NCI-H446 treated with DMSO at 0.1 percent for 48 hours (cell line): ENCODE measurements at places on chromosomes 11 and 22.

DNA sequence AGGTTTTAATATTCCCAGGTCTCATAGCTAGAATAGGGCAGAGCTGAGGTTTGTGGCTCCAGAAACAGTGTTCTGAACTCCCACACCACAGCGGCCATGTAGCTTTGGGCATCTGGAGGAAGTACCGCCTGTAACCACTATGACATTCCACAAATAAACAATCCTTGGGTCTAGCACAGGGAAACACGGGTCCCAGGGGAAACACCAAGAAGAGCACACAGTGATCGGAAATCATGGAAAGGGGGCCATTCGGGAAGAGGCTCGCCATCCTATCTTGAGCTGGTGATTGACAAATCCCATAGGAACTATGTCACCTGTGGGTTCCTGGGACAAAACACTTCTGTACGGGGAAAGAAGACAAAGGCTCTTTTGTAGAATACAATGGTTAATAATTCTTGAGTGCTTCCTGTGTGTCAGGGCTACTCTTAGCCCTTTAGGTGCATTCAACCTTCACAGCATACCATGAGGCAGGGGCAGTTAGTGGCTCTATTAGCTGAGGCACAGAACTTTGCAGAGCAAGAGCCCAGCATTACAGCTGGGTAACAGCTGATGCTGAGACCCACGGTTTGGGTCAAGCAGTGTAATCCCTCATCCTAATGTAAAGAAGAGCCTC is 514.2 kb downstream of the NTM start:
- DNase-seq: no peak

- no peak for DNase-seq
These were observed 77.8 kb downstream of the BUD13 start for GRCh38 chr11:116694815-116695590.

DNA sequence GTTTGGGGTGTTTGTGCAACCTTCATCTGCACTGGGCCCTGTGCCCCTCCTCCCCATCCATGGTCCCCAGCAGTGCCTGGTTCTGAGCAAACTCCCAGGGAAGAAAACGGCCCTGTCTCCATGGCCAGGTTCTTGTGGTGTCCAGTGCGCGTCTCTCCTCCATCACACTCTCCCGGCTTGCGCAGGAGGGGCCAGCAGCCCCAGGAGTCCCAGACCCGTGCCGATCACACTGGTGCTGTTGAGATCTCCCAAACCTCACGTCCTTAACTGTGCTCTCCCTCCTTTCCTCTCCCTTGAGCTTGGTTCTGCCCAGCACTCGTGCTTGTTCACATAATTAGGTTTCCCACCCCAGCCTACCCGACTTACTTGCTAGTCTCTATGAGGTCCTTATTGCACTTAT is 10.9 kb upstream of the GRK2 start:
- DNase-seq: no peak

DNA sequence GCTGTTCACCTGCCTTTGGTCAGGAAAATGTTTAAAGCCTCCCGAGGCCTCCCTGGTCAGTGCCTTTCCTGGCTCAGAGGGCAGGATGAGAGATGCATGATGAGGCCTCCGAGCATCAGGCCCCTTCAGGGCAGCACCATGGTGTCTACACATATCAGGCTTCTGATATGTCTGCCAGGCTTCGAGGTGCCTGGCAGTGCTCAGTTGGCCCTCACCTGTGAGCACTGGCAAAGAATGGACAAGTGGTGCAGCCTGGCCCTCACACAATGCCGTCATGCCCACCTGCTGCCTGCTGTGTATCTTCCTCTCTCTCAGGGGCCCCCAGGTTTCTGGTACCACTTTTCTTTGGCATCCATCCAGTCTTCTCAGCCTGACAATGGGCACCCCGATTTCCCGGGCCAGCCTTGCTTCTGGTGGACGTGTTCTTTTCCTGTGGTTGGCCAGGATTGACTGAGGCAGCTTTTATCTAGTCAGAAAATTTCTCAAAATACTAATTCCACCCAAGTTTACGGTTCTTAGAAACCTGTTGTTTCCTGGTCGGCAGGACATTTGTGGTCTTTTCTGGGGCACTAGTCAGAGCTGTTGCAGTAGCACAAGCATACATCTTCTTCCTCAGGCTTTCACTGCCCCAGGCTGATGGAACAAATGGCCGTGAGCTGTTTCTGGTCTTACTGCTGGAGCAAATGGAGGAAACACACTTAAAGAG is 76.8 kb upstream of the SUSD2 start:
- DNase-seq: no peak

DNA sequence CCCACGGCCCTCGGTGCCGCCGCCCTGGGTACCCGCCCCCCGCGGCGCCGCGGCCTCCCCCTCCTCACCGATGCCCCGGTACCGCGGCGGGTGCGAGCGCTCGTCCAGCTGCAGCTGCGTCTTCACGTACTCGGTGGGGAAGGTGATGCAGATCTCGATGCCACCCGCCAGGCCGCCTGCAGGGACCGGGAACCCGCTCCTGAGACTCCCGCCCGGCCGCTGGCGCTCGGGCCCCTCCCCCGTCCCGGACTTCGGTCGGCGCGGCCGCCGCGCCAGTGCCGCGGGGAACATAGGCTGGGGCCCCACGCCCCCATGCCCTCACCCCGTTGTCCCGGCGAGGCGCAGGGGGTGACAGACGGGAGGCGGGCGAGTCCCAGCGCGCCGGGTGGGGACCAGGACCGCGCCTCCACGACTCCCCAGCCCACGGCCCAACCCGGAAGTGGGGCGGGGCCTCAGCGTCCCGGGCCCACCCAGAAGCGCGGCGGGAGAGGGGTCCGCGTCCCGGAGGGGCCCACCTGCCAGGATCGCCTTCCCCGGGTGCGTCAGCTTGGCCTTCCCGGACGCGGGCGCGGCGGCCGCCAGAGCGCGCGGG is 375 bp downstream of the SLC25A1 start:
- DNase-seq: no peak

- DNase-seq: no peak
These were observed 44.7 kb upstream of the GCAT start for GRCh38 chr22:37763012-37763411.

GRCh38 chr11:7570938-7571521 is 57.2 kb downstream of the PPFIBP2 start:
- peak; percentile 70 for DNase-seq

- DNase-seq: no peak
These were observed 264.0 kb upstream of the ANO5 start for GRCh38 chr11:21928847-21929246.

GRCh38 chr22:44409211-44409973 is 88.6 kb downstream of the RTL6 start:
- DNase-seq: no peak

GRCh38 chr11:45603946-45604682 is 61.3 kb downstream of the CHST1 start:
- no peak for DNase-seq

DNA sequence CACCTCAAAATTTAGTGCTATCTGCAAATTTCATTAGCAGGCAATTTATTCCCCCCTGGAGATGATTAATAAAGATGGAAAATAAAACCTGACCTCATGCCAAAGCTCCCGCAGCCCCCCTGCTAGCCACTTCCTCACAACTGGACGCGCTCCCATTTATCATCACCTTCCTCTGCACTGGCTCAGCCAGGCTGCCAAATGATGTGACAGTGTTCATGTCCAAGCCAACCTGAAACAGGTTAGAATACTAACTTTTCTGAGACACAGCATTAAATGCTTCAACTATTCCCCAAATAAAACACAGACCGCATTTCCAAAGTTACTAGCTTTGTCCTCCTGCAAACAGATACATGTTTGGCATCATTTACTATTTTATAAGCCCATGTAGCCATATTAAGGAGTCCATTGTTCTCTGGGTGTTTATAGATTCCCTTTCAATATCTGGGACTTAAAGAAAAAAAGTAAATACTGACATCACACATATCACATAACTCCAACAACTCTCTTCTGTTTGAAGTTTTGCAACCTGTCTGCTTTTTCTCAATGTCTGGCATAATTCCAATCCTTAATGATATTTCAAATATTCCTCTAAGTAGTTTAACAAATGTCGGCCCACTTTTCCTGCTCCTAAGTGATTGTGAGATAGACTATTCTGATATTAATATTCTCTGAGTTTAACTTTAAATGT is 829.7 kb upstream of the FAT3 start:
- DNase-seq: peak; percentile 32

- DNase-seq: no peak
These were observed 342.7 kb upstream of the SYN3 start for GRCh38 chr22:33400891-33401290.

- DNase-seq: no peak
These were observed 757.2 kb downstream of the BRD1 start for GRCh38 chr22:49070501-49070900.

DNA sequence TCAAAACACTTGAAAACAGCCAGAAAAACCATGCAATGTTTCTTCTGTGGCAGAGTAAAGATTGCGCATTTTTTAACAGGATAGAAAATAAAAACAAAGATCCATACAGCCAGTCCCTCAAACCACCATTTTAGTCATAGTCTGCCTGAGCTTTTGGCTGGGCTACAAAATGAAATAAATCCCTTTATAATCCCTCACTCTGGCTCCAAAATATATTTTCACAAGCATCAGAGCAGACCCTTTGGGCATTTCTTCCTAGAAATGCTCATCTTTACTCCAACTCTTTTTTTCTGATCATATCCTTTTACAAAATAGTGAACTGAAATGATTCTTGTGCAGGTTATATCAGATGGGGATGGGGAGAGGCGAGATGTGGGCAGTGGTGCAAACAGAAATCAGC is 31.8 kb upstream of the LMO2 start:
- DNase-seq: no peak

DNA sequence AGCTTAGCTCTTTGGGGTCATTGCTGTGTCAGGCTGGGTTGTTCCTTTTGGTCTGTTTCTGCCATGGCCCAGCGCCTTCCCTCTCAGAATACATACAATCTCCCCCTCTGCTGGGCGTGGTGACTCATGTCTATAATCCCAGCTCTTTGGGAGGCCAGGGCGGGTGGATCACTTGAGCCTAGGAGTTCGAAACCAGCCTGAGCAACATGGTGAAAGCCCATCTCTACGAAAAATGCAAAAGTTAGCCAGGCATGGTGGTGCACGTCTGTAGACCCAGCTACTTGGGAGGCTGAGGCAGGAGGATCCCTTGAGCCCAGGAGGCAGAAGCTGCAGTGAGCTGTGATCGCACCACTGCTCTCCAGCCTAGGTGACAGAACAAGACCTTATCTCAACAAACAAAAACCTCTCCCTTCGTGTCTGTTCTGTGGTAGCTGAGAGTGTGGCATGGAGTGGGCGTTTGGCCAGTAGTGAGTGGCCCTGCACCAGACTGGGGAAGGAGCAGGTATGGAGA is 46.7 kb upstream of the RAB1B start:
- DNase-seq: no peak

DNA sequence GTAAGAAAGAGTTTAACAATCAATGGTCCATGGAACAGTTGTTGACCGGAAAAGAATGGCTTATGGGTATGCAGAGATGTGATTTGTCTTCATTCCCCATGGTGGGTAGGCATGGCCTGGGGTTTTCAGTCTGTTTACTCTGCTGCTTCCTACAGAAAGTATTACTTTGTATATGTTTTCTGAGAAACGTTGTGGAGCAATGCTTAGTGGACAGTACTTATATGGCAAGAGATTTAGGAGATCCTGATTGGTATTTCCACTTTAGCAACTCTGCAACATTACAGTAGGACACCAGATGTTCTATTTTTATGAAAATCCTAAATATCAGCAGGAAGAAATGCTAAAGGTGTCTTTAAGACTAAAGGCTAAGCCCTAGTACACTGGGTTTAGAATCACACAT is 309.1 kb downstream of the AASDHPPT start:
- no peak for DNase-seq

DNA sequence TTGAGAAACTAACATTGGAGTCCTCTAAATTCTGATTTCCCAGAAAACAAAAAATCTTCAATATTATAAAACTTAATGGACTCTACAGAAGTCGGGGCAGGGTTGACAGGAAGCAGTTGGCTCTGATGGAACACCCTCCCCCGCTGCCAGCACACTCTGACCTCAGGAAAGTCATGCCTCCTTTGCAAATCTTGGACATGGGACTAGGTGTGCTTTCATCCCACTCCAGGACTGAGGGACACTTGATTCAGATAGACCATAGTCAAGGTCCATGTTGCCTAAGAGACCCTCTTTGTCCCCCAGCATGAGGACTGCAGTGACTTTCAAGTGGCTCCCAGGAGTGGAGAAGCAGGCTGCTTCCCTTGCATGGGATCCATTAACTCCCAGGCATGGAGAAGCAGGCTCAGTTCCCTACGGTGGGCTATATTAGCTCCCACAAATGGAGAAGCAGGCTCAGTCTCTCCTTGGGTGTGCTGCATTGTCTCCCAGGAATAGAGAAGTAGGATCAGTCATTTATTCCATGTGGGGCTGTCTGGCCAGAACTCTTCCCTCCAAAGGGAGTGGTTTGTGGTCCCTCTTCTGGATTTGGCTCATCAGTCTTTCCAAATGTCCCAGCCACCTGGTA is 38.3 kb downstream of the C22orf31 start:
- no peak for DNase-seq

DNA sequence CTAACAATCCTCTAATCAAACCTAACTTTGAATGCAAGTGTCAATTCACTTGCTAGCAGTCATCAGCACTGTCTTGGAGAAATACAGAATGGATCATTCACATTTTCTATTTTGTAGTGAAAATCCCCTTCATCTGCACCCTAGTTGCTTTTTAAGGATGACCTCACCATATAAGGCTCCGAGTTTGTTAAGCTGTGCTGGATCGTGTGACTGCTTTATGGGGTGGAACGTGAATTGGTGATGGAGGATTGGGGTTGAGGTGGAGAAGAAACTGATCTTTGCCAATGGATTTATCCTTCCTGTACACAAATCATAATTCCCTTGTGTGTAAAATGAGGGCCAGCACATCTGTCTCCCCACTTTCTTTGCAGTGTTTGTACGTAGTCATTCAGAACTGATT is 85.6 kb upstream of the TBCEL start:
- DNase-seq: no peak

GRCh38 chr11:94583866-94584500 is 16.8 kb downstream of the PIWIL4 start:
- DNase-seq: no peak

DNA sequence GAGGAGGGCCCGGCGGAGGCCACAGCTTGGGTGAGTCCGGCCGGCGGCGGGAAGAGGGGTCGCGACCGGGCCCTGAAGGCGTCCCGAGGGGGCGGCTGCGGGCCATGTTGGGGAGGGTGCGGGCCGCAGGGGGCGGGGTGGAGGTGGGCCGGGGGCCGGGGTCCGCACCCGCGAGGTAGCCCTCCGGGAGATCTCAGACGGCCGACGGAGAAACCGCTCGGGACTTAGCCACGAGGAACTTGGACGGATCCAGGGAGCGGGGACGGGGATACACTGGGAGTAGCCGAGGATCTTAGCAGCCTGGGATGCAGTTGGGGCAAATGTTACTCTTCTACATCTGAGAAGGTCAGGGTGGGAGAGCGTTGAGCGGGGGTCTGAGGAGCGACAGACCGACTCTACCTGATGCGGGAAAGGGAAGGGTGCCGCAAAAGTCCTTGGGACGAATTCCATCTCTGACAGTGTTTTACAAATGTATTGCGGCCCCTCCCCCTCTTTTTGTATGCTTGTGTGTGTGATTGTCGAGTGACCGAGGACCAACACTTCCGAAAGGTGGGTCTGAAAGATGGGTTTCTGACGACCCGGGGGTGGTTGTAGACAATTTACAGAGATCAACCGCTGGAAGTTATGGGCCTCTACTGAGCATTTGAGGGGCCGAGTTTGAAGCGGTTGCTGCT is 658 bp downstream of the STIP1 start:
- DNase-seq: no peak
